ENCODE measurements at places on chromosomes 11 and 22.

DNA sequence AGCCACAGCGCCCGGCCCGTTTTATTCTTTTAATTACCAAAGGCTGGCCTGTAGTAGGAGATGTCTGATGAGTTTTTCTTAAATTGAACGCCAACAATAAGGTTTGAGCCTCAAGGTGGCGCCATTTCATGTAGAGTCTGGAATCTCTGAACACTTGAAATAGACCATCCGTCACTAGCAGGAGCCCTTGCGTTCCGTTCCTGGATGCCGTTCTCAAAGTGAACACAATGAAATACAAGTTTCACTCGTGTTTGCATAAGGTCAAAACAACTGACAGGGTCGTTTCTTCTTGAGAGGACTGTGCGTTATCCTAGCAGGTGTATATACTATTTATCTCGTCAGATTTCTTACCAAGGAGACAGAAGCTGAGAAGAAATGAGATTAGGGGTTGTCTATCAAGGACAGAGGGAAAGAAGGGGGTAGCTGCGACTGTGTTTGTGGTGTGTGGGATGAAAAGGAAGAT is 18.7 kb upstream of the SCGB1D1 start:
- peak; percentile 84 for DNase-seq

- no peak for DNase-seq
Observed at GRCh38 chr11:19889531-19889930, 176.9 kb downstream of the NAV2 start.

DNA sequence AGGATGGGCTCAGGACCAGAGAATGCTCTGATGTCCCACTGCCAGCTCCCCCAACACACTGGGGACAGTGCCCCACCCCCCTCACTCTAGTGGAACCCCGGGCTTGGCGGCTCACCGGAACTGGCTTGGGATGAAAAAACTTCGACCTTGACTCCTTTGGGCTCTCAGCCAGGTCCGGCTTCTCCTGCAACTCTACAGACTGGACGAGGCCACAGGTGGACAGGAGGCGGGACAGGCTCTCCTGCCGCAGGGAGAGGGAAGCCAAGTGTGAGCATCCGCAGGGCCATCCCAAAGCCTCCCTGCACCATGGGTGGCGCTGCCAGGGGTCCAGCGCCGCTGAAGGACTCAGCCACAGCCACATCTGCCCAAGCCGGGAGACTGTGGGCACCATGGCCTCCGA is 3.7 kb downstream of the RRP7A start:
- no peak for DNase-seq

DNA sequence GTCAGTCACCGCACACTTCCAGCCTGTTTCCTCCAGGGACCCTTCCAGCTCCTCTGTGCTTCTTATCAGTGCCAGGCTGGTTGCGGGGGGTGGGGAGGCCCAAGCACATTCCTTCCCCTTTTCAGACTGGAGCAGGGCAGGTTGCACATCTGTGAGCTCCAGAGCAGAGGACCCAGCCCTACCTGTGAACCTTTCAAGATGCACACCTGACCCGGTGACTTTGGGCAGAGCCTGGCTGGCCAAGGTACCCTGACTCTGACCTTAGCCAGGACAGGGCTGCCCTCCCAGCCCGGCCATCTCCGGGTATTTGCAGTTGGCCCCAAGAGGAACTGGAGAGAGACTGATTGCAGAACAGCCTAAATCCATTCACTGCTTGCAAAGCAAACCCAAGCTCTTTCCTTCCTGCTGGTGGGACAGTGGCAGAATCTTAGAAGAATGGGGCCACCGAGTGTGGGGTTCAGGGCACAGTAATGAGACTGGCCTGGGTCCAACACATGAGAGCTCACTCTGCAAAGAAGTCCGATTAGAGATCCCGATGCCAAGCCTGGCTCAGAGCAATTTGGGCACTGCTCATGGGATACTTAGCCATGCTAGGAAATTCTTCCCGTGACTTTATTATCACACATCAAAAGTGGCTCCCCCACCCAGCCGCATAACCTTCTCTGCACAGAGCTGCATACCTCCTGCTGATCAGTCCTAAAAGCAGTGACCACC is 64.7 kb upstream of the CCND1 start:
- DNase-seq: no peak

DNA sequence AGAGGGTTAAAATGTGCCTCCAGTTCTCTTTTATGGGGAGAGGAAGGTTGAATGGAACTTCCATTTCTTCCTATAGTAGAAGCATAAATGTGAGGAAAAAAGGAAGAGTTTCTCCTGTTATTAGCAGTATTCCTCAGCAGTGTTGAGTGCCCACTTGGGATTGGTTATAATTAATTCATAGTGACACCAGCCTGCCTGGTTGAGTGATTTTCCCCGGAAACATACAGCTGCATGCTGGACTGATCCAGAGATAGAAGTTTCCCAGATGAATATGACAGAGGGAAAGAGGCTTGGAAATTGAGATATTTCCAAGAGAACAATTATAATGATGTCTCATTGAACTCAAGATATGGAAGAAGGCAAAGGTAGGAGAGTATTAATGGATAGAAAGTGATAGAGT is 28.3 kb downstream of the RAB39A start:
- peak; percentile 56 for DNase-seq

- DNase-seq: peak; percentile 92
Observed at GRCh38 chr11:43574949-43575912, 105.3 kb upstream of the HSD17B12 start.

DNA sequence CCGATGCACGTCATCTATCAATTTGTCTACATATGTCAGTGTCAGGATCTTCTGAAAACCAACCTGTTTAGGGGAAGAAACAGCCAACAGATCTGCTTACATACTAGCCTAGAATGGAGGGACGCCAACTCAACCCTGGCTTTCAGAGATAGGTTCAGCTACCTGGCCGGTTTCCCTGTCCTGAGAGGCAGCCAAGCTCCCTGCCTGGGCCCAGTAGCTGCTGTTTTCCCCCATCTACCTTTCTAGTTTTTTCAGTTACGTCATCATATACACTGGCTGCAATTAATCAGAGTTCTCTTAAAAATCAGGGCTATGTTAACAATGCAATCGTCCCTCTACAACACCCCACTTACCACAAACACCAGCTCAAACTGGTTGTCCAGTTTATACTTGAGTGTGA is 1.0 kb downstream of the SRPRA start:
- DNase-seq: no peak

DNA sequence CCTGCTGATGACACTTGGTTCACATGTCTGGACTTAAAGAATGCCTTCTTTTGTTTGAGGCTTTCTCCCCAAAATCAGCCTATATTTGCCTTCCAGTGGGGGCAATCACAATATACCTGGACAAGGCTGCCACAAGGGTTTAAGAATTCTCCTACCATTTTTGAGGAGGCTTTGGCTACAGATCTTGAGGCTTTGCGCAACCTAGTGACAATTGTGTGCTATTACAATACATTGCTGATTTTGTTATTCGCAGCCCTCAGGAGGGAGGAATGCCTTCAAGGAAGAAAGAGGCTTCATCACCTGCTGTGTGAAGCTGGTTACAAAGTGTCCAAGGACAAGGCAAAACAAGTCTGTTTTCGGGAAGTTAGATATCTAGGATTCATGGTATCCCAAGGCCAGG is 50.8 kb upstream of the OR4C15 start:
- no peak for DNase-seq

GRCh38 chr11:119377112-119377901 is 4.2 kb downstream of the USP2 start:
- DNase-seq: no peak

DNA sequence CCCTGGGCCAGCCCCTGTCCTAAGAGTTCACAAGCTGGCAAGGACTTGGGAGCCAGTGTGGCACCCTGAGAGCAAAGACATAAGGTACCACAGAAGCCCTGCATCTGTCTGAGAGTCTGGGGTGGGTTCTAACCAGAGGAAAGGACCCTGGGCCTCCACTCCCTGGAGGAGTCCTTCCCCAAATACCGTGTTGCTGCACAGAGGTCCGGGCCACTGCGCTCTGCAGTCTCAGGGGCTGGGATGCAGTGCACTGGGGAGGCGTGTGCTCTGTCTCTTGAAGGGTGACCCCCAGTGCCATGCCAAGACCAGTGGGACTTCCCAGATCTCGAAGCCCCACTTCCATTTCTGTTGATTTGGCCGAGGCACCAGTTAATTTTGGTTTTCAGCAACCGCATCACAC is 4.3 kb upstream of the SH3BP1 start:
- DNase-seq: no peak

- DNase-seq: no peak
Observed at GRCh38 chr11:5364214-5364613, 12.9 kb downstream of the OR51B6 start.

DNA sequence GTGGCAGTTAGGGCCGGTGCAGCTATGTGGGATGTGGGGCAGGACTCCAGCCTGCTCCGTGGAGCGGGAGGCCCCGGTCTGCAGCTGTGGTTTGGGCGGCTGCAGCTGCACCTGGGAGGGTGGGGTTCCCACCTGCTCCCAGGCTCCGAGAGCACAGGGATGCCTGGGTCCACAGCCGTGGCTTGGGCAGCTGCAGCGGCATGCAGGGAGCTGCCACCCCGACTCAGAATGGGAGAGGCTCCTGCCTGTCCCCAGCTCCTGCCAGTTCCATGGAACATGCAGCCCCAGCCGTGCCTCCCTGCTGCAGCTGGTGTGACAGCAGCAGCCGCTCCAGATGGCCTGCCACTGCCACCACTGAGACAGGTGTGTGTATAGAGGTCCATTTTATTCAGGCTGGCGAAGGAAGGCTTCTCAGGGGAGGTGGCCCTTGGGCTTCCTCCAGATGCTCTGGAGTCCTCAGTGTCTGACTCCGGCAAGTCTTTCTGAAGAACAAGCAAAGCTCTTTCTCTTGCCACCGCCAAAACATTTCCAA is 21.8 kb upstream of the UPK3A start:
- DNase-seq: no peak

DNA sequence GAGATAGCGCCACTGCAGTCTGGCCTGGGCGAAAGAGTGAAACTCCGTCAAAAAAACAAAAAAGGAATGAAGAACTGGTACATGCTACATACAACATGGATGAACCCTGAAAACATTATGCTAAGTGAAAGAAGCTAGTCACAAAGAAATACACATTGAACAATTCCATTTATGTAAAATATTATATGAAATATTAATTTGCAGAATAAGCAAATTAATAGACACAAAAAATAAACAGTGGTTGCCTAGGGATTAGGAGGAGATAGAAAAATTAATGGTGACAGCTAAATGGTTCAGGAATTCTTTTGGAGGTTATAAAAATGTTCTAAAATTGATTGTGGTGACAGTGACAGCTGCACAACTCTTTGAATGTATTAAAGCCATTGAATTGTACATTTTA is 14.7 kb downstream of the PRDM10 start:
- no peak for DNase-seq

- no peak for DNase-seq
Observed at GRCh38 chr11:27331981-27332380, 31.0 kb downstream of the CCDC34 start.

DNA sequence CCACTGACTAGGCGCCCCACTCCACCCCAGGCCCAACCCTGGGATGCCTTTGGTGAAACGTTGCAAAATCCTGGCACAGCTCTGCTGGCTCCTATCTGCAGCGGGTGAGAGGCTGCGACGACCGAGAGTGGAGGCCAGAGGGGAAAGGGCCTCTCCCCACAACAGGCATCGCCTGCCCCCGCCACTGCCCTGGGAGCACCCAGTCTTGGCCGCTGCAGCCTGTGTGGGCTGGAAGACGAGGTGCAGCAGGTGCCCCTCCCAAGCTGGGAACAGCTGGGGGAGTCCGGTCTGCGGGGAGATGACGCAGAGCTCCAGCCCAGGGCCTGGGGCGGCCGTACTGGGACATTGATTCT is 4.2 kb upstream of the PIM3 start:
- DNase-seq: no peak

GRCh38 chr11:18791207-18791968 is at the start of gene PTPN5:
PTPN5 (minus strand) TSS chr11:18791798; CDS start chr11:18771958, 19,840 bp downstream.
- peak; percentile 81 for DNase-seq

GRCh38 chr11:21485006-21485405 is 707.9 kb upstream of the ANO5 start:
- DNase-seq: no peak

DNA sequence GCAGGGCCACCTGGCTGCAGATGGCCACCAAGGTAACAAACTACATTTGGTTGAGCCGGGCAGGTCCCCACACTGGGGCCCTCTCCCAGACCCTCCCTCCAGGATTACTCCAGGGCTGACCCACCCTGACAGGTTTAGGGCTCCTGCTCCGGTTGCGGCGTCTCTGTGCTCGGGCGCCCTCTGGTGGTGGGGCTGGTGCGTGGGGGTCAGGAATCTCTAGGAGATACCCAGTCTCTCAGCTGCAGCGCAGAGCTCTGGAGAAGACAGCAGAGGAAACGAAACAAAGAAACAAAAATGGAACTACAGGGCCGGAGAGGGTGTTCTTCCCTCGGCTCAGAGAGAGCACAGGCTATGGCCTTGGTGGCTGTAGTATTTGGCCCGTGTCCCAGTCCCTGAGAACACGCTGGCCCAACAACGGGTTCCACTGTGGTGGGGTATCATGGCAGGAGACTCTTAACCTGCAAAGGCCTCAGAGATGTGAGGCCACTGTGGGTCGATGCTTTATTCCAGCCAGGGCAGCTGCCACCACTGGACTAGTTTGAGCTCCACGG is 2.4 kb downstream of the C11orf96 start:
- no peak for DNase-seq

DNA sequence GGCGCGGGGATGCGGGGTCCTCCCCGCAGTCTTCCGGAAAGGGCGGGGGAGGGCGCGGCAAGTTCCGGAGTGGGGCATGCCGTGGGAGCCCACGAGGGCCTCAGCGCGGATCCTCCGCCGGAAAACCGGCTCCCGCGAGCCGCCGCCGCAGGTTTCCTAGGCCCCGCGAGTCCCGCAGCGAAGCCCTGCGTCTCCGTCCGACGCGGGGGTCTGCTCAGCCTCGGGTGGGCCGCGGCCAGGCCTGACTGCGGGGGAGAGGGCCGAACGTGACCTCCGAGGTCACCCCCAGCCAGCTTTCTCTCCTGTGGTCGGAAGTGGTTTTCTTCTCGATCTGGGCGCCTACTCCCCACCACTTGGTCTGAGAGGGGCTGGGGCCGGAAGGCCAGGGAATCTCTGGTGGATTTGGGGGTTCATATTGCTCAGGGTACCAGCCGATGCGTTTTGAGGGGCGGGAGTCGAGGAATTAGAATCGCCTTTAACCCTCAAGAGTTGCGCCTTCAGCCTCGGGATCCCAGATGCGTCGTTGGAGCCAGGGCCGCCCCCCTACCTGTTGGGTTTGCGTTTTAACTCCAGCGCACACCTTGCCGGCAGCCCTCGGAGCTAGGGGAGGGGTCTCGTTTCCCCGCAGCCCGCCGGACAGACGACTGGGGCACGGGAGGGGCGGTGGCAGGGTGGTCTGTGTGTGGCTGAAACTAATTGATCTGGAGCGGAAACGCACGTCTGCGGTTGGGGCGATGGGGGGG is 3.6 kb upstream of the CCND1 start:
- DNase-seq: no peak

DNA sequence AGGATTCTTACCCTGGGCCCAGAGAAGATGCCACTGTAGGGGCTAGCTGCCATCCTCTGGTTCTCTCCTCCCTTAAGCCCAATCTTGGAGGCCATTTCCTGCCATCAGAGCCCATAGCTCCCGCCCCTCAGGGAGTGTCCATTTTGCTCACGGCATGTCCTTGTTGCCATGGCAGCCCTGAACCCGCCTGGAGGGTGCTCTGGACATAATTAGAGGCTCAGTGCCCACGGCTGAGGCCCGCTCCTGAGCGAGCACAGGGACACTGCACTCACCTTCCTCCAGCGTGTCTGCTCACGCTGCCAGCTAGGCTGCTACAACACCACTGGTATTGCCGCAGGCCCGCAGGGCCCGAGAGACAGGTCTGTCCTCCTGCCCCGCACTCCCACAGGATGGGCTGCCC is 11.1 kb upstream of the SUSD2 start:
- DNase-seq: peak; percentile 48

- DNase-seq: peak; percentile 64
Observed at GRCh38 chr11:19524171-19524671, 188.4 kb upstream of the NAV2 start.
